ENCODE measurements at places on chromosomes 6 and 20. TPM values are rescaled to one million over a fixed set of nuclear protein-coding genes. Genes with fewer than 3 reads are reported as not detected.

GRCh38 chr6:151832710-151833109 is 25.2 kb downstream of the ESR1 start:
- H3K36me3 ChIP-seq = no peaks in the 10 kb centered on the region
- no peaks in the 10 kb centered on the region for H3K4me1 ChIP-seq
- no peak overlapping the region for H3K4me3 ChIP-seq
- DNase-seq = no peak
- H3K27ac ChIP-seq = no peak overlapping the region
- no peaks in the 10 kb centered on the region for H3K27me3 ChIP-seq

DNA sequence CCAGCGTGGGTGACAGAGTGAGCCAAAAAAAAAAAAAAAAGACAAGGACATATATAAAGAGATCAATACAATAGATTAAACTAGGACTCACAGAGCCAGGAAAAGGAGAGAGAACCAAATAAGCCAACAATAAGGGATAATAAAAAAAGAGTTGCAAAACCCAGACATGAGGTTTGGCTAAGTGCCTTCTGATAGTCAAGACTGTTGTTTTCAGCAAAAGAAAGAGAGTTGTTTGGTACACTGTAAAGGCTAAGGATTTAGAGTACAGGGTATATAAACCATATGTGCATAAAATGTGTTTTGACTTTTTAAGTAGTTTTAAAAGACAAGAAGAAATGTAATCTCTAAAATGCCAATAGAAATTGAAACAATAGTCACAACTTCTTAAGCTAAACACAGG is 42.8 kb downstream of the RPF2 start:
- H3K27ac ChIP-seq = no peak overlapping the region
- no peak for DNase-seq
- no peaks in the 10 kb centered on the region for H3K4me1 ChIP-seq
- no peak overlapping the region for H3K4me3 ChIP-seq
- no peaks in the 10 kb centered on the region for H3K36me3 ChIP-seq
- H3K27me3 ChIP-seq = no peaks in the 10 kb centered on the region

DNA sequence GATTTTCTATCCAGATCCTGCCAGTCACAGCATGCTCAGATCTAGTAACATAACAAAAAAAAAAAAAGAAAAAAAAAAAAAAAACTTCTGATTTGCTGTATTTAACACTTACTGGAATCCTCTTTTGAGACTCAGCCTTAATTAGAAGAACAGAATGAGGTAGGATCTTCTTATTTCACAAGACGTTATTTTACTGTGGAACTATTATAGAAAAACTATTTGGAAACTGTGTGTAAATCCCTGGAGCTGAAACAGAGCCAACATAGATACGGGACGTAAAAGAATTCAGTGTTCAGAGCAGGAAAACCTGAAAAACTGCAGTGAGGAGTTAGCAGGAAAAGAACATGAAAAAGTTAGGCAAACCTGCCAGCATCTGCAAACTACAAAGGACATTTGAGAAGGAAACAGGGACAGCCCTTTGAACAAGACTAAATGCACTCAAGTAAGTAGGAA is 3.4 kb upstream of the ZNF217 start:
- peak overlapping the region; percentile 5 for H3K27ac ChIP-seq
- no peak for DNase-seq

The PPIL6 gene
- total RNA-seq = not detected
